ENCODE measurements at places on chromosomes 3 and 15.

DNA sequence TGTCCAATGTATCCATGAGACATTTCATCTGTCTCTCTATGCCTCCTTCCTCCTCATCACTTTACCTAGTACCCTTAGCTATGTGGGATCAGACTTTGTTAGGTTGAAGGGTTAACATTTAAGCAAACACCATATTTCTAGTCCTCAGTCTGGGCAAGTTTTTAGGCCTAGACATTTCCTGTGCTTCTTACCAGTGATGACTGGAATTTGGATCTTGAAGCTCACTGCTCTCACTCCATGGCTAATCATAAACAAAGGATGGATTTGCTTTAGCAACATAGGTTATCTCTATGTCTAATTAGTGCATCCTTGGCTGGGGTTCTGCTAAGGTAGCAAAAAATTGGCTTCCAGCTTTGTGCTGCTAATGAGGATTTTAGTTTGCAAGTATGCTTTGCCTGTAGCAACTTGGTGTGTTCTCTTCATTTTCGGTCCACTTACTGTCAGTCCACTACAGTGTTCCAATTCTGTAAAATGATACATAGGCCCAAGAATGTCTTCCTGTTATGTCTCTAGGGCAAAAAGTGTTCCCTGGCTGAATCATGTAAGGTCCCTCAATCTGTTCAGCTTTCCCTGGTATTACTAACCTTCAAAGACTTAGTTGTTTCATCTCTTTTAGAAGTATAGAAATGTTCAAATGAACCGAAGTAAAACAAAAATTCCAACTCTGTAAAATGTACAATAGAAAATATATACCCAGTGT lies 615.4 kb downstream of the CADM2 start:
- DNase-seq: no peak

GRCh38 chr3:48470286-48470685 lies 23.7 kb downstream of the ATRIP start:
- no peak for DNase-seq

DNA sequence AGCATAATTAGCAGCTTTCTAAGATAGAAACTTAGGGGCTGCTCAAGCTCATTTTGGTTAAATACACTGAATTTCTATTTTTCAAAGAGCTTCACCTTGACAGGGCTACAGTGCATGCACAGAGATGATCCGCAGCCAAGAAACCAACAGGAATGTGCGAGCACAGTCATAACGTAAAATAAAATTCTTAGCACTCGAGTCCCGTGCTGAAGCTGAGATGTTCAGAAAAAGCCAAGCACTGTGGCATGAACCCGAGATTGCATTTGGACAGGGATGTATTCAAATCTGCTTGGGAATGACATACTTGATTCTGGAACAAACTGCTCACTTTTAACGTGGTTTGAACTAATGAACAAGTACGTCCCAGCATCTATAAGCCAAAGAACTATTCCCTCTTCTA lies 340.3 kb downstream of the FOXP1 start:
- DNase-seq: no peak

- DNase-seq: peak; percentile 33
Measured at GRCh38 chr3:33749546-33750210, 31.6 kb upstream of the CLASP2 start.

- peak; percentile 97 for DNase-seq
Measured at GRCh38 chr15:67097930-67098740, 32.7 kb downstream of the SMAD3 start.

DNA sequence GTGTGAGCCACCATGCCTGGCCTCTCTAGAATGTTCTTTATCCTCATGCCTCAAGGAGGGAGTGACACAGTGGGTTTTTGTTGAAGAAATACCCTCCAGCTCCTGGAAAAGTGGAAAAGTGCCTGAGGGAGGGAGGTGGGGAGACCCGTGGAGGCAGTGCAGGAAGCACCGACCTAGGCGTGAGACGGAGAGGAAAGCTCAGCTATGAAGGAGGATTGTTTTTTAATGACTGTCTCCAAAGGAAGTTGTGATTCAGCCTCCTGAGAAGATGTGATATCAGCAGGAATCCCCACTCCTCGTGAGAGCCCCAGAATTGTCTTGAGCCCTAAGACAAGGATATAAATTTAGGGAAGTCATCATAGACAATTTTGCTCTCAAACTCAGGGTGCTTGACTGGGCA lies 21.7 kb downstream of the RPLP1 start:
- DNase-seq: no peak

GRCh38 chr3:188754267-188754666 lies 417.5 kb upstream of the TPRG1 start:
- DNase-seq: no peak

- no peak for DNase-seq
Measured at GRCh38 chr3:9916346-9916733, 558 bp upstream of the IL17RC start.
